NCI-H187 (cell line): ENCODE measurements at places on chromosomes 5 and 9.

GRCh38 chr5:3601061-3601710 lies 5.6 kb downstream of the IRX1 start:
- DNase-seq, result no peak

- DNase-seq, result no peak
These were observed 416.5 kb downstream of the MLLT3 start for GRCh38 chr9:20205821-20206220.

DNA sequence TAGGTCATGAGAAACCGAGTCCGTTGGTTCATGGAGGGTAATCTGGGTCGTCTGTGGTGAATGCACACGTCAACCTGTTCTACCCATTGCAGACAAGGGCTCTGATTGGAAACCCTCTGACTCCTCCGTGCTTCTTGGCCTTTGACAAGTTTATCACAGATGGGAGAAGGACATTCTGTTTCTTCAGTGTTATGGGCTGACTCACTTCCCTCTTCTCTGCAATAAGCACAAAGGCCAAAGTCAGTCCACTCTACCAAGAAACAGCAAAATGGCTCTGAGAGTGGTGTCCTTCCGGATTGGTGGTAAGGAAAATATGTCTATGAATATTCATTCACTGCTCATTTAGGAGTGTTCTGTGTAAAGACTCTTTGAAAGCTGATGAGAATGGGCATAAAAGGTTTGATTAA lies 89.3 kb downstream of the FEM1C start:
- no peak for DNase-seq

DNA sequence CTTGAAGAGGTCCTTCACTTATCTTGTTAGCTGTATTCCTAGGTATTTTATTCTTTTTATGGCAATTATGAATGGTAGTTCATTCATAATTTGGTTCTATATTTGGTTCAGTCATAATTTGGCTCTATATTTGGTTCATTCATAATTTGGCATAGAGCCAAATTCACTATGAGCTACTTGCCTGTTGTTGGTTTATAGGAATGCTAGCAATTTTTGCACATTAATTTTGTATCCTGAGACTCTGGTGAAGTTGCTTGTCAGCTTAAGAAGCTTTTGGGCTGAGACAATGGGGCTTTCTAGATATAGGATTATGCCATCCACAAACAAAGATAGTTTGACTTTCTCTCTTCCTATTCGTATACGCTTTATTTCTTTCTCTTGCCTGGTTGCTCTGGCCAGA lies 142.2 kb downstream of the PLCXD3 start:
- DNase-seq, result no peak

GRCh38 chr5:120886351-120886860 lies 422.3 kb downstream of the PRR16 start:
- DNase-seq, result no peak
